ENCODE measurements at places on chromosomes 2 and 18.
A peak's percentile ranks its signal among the peaks of the same experiment; 100 is the strongest.

- DNase-seq, result no peak
Observed at GRCh38 chr2:166610913-166611305, 116.9 kb upstream of the SCN7A start.

DNA sequence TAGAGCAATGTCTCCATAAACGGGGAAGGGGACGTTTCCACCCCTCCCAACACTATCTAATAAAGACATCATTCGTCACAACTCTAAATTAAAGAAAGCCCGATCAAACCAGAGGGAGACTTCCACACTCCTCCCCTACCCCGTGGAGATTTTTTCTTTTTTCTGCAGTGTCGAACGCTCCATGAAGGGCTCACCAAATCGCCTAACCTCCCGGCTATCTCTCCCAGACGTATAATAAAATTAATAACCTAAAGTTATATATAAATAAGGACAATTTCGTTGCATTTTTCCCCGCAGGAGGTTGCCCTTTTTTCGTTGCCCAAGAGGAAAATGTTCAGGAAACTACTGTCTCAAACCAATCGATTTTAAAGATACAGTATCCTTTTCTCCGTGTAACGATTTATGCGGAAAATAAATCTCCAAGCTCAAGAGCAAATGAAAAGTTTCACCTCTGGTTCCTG, 2.4 kb downstream of the EVX2 start:
- no peak for DNase-seq

DNA sequence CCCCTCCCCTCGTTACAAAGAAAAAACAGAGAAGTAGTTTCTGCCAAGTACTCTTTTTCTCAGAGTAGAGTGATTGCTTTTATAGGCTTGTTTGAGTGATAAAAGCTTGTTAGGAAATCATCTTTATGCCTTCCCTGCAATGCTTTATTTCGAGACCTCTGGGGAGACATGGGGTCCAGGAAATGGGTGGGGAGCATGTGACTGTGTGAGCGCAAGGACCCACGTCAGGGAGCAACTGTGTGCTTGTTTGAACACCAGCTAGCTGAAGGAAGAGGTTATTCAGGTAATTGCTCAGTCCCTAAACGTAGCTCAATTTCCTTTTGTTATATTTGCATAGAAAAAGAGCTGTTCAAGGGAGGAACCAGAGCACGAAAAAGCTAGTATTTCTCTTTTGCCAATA, 187.3 kb downstream of the FAM210A start:
- peak; percentile 25 for DNase-seq

DNA sequence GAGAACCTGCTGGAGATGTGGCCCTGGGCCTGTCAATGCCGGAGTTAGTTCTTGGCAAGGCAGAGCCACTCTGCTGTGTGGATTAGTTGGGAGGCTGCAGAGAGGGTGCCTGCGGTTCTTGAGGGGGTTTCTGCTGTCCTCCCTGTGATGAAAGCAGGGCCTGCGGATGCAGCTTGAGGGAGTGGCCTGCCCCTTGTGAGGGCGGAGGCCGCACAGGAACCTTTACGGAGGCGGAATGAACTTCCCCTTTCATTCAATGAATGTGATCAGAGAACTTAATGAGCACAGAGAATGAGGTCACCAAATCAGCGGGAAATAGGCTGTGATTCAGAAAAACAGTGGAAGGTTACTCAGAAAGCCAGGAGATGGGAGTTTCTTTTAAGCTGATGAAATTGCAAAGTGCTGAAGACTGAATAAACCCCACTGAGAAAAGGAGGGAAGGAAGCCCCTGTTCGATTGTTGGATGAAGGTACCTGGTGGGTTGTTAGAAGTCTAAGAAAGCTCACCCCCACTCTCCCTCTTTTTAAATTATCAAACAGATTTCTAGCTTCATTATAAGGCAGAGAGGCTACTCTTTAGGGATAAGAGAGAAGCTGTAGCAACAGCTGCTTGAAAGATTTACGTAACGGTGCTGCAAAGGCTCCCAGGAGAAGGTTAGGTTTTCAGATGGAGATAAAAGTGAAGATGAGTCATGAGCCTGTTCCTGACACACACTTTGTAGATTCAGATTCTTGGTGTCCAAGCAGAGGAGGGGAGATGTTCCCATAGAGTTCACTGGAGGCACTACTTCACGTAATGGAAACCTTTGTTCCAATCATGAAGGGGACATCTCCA, 47.4 kb downstream of the VWA3B start:
- DNase-seq, result peak; percentile 74
